CD8-positive, alpha-beta T cell (primary cell): ENCODE measurements at places on chromosomes 2 and 18.

- no peak for DNase-seq
Observed at GRCh38 chr2:167504061-167504460, 615.8 kb downstream of the XIRP2 start.

DNA sequence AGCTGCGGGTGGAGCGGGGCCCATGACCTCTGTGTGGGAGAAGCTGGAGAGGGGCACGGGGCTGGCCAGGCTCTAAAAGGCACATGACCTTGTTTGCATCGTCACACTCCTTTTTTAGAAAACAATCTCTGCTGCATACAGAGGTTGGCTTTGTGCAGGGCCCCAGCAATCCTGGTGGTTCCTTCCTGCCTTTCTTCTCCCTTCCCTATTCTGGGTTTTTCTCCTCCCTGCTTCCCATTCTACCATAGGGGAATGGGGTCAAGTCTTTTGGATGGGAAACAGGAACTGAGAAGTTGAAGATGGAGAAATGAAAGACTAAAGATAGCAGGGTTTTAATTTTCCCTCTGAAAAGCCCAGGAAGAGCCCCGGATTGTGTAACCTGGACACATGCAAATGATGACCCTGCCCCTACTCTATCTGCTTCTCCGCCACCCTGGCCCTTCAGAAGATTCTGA lies 53.9 kb downstream of the ASAP2 start:
- no peak for DNase-seq

DNA sequence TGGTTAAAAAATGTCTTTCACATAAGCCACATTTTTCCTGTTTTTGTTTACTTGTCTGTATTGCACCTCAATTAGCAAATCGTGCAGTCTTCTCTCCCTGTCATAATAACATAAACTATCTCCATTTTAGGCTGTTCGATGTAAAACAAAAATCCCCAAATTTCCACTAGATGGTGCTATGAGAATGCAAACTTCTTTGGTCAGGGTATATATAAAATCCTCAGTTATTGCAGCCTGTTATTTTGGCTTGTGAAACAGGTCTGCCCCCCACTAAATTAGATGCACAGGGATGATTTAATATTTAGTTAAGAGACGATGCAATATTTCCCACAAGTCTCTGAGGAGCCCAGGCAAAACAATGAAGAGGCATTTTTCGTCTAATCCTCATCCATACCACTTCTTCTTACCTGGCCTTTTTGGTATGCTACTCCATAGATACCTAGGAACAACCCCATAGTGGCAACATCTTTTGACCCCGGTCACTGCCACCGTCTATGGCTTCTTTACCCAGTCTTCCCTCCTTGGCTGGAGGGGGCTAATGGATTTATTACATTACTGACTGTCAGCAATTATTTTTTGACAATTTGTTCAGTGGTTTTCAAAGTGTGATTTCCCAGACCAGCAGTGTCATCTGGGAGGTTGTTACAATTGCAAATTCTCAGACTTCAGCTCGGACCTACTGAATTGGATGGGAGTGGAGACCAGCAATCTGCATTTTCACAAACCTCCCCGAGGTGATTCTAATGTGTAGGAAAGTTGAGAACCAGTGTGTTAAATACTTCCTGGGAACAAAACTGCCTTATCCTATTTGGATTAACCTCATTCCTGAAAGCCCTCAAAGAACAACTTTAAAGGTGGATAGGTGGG lies 117.4 kb upstream of the CWC22 start:
- no peak for DNase-seq

DNA sequence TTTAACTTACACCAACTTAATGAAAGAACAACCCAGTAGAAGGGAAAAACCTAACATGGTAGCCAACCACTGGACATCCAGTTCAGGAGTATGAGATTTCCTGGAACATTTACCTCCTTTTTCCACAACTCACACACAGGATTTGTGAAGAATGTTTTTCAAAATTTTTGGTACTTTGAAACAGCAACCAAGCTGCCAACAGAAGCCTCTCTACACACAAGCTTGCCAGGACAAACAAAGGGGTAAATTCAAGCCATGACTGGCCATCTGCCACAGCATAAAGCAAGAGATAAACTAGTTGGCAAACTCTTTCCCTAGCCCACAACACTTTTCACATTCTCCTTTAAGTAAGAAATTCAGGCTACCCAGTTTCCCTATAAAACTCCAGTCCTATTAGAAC lies 21.4 kb downstream of the MGAT4A start:
- DNase-seq, result no peak

GRCh38 chr2:118586312-118586711 lies 261.1 kb downstream of the EN1 start:
- DNase-seq, result no peak

DNA sequence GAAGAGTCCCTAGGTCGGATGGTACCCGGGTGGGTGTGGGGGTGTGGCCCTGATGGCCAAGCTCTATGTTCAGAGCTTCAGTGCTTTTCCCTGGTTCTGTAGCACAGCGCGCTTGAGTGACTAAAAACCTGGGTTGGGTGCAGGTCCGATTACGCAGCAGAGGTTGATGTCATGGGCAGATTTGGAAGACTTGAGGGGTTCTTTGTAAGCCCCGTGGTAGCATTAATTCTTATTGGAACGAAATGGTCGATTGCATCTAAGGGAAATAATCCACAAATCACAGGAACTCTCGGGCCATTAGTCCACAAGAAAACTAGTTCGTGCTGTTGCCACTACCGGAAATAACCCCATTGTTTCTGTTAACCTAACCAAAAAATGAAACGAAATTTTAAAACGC lies 9.0 kb downstream of the HOXD8 start:
- no peak for DNase-seq
